ENCODE measurements at places on chromosomes 11 and 22.

- DNase-seq: peak; percentile 11
Measured at GRCh38 chr11:29159552-29160465, 857.0 kb downstream of the KCNA4 start.

DNA sequence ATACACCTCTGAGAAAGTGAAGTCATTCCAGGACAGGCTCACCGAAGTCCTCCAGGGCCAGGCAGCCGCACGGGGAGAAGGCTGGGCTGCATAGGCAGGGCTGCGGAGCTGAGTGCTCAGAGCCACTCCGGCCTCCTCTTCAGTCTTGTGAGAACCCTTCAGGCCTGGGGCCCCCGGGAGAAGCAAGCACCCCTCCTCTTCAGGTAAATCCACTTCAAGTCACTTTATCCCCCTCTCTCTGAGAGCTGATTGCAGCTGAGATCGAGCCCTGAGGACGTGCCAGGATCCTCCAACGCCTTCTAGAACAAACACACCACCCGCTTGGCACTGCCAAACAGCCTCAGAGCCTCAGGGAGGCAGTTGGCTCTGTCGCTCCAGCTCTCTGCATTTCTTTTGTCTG is 1526.3 kb downstream of the BRD1 start:
- DNase-seq: no peak

DNA sequence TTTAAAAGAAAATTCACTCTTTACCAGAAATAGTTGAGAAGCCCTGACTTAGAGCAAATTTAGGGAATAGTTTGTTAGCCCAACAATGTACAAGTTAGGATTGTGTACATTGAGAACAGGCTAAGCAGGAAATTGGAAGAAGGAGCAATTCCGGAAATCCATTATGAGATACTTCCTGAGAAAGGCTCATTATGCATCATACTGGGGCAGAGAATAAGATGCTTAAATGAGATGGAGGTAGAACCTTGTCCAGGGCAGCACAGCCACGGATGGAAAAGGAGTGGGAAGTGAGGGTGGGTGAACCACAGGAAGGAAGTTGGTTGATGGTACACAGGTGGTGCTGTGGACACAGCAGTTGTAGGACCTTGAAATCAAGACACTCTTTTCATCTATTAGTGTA is 180.2 kb downstream of the PGR start:
- no peak for DNase-seq

DNA sequence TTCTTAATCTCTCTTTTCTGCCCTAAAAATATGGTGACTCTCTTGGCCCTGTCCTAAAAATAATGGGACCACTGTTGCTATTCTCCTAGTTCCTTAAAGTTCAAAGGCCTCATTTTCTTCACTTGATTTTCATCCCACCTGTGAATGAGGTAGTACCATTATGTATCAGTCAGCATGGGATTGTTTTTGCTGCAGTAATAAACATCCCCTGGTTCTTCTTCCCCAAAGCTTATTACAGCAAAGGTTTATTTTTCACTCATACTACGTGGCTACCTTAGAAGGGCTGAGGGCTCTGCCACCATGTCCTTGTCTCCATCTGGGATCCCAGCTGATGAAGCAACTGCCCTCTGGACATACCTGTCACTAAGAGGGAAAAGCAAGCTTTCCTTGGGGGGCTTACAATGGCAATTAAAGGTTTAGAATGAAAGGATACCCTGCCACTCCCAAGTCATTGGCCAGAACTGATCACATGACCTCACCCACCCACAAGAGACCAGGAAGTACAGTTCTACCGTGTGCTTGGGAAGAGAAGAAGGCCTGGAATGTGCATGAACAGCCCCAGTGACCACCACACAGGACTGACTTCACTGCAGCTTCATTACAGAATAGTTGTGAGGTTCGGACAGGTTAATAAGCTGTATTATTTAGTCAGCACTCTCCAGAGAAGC is 7.8 kb downstream of the TTC38 start:
- DNase-seq: no peak
